ENCODE measurements at places on chromosomes 4 and X.

GRCh38 chrX:40423299-40423698 lies 157.5 kb upstream of the ATP6AP2 start:
- DNase-seq: no peak

GRCh38 chr4:152000518-152000917 lies 239.7 kb upstream of the GATB start:
- no peak for DNase-seq

DNA sequence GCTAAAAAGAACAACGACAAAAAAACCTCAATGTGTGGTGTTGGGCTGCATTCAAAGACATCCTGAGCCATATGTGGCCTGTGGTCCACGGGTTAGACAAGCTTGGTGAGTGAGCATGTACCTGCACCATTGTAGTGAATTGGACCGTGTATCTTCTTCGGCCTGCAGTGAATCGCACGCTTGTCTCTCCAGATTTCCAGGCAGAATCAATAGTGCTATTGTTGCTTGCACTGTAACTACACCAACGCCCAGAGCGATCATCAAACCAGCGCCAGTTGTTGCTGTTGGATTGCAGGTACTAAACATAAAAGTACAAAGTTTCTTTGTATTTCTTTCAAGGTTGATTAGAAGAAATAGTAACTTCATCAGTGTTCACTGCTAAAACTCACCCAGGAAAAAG lies 101.6 kb downstream of the HUWE1 start:
- DNase-seq: no peak

GRCh38 chr4:88511236-88511635 lies 12.3 kb downstream of the PYURF start:
- DNase-seq: no peak

- no peak for DNase-seq
Observed at GRCh38 chr4:110989125-110989524, 366.2 kb upstream of the PITX2 start.
